ENCODE measurements at places on chromosomes 4 and X. TPM values are rescaled to one million over a fixed set of nuclear protein-coding genes. Genes with fewer than 3 reads are reported as not detected.

The ALB gene
- not detected for total RNA-seq

The F9 gene
- not detected for total RNA-seq

The KCNE5 gene
- total RNA-seq = 3.1 TPM

The SHROOM4 gene
- total RNA-seq = 5.9 TPM

The BCAP31 gene
- total RNA-seq = 157 TPM

The RRH gene
- not detected for total RNA-seq

The CD38 gene
- 0.11 TPM for total RNA-seq

The STAG2 gene
- 94.9 TPM for total RNA-seq

The MID1 gene
- total RNA-seq = 49.3 TPM

The SLIT2 gene
- total RNA-seq = 11.7 TPM

The PCDH10 gene
- total RNA-seq = 10.0 TPM

The TCEAL6 gene
- total RNA-seq = not detected

The CENPE gene
- total RNA-seq = 49.0 TPM

The NKX3-2 gene
- total RNA-seq = 0.13 TPM

The WWC2 gene
- 138 TPM for total RNA-seq

The CT45A10 gene
- total RNA-seq = not detected

The GPR119 gene
- total RNA-seq = not detected

The MCF2 gene
- 0.96 TPM for total RNA-seq

The TREX2 gene
- total RNA-seq = 0.69 TPM

The NCAPG gene
- 56.6 TPM for total RNA-seq

The CYP2U1 gene
- total RNA-seq = 5.0 TPM

The MAPK10 gene
- 2.5 TPM for total RNA-seq

The ASB5 gene
- not detected for total RNA-seq

The TBC1D8B gene
- 7.8 TPM for total RNA-seq

The GYPE gene
- total RNA-seq = not detected

The VCX3B gene
- total RNA-seq = not detected

The EGFL6 gene
- total RNA-seq = 0.93 TPM

The SPATA18 gene
- total RNA-seq = 2.0 TPM

The TMPRSS11D gene
- not detected for total RNA-seq

The HEPH gene
- total RNA-seq = 41.4 TPM

The NPFFR2 gene
- 0.26 TPM for total RNA-seq

The HHIP gene
- total RNA-seq = 0.84 TPM

The WDR17 gene
- total RNA-seq = 3.3 TPM

The FGF5 gene
- not detected for total RNA-seq

The GPR78 gene
- 3.0 TPM for total RNA-seq

The ATP6AP2 gene
- total RNA-seq = 66.0 TPM

The FANCB gene
- 13.8 TPM for total RNA-seq

The PITX2 gene
- total RNA-seq = 0.44 TPM

The ETNPPL gene
- total RNA-seq = 3.9 TPM

The PCDH19 gene
- total RNA-seq = 0.46 TPM

The TMPRSS11B gene
- total RNA-seq = not detected

The GRIA3 gene
- total RNA-seq = 3.0 TPM

The ADH7 gene
- total RNA-seq = not detected

The CT45A2 gene
- not detected for total RNA-seq

The DDX53 gene
- not detected for total RNA-seq

The RTL5 gene
- 1.9 TPM for total RNA-seq

The PNMA3 gene
- total RNA-seq = 7.8 TPM

The GYPA gene
- not detected for total RNA-seq

The FAM47B gene
- total RNA-seq = not detected

The FDCSP gene
- total RNA-seq = not detected

The RAP1GDS1 gene
- total RNA-seq = 31.4 TPM

The HS3ST1 gene
- 1.7 TPM for total RNA-seq

The IL1RAPL1 gene
- total RNA-seq = 0.29 TPM

The SERTM2 gene
- total RNA-seq = 0.58 TPM

The PTCHD1 gene
- total RNA-seq = 3.3 TPM

The C4orf51 gene
- not detected for total RNA-seq

The TASL gene
- total RNA-seq = not detected

The HTR2C gene
- total RNA-seq = 2.0 TPM
